Hematopoietic multipotent progenitor cell (in vitro differentiated cells): ENCODE measurements at places on chromosomes 1 and 21.

- DNase-seq = no peak
These were observed 7.3 kb upstream of the FABP3 start for GRCh38 chr1:31380181-31380580.

- no peak for DNase-seq
These were observed 10.9 kb upstream of the MPZL1 start for GRCh38 chr1:167710836-167711235.

DNA sequence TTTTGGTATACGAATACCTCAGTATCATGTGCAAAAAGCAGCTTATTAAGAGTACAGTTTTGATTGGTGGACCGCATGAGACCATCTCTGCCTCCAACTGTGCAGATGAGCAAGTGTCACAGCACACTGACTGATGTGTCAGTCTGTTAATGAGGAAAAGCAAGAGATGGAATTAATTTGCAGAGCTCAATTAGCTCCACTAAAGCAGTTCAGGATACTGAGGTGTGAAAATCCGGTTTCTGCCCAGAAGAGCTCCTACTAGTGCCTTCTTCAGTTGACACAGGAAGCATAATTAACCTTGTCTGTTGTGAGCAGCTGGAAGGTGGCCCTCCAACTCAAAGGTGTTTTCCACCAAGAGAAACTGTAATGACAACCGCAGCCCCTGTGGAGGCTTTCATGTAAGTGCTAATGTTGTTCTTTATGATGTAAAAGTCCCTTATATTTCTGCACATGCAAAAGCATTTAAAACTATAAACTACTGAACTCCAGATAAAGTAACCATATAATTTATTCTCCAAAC lies 44.3 kb downstream of the PCNX2 start:
- no peak for DNase-seq

DNA sequence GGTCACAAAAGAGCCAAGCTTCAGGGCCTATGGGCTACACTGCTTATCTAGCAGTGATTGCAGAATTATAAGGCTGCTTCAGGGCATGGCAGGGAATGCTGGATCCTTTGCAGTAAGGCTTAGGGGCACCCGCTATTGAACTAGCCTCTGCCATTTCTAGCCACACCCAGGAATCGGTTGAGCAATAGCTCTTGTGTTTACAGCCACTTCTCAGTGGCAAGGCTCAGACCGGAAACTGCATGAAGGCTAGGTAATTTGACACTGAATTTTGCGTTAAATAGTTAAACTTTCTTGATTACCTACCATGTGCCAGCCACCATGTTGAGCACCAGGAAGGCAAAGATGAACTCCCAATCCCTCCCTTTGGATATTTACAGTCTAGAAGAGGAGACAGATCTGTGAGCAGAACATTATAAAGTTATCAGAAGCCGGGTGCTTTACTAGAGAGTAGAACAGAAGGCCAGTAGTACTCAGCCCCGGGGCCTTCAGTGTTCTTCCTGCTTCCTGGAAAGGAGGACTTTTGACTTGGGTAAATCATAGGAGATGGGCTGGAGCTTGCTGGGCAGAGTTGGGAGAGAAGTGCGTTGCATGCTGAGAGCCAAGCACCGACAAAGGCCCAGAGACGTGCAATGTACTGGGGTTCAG lies 98.6 kb upstream of the LPGAT1 start:
- DNase-seq = no peak

DNA sequence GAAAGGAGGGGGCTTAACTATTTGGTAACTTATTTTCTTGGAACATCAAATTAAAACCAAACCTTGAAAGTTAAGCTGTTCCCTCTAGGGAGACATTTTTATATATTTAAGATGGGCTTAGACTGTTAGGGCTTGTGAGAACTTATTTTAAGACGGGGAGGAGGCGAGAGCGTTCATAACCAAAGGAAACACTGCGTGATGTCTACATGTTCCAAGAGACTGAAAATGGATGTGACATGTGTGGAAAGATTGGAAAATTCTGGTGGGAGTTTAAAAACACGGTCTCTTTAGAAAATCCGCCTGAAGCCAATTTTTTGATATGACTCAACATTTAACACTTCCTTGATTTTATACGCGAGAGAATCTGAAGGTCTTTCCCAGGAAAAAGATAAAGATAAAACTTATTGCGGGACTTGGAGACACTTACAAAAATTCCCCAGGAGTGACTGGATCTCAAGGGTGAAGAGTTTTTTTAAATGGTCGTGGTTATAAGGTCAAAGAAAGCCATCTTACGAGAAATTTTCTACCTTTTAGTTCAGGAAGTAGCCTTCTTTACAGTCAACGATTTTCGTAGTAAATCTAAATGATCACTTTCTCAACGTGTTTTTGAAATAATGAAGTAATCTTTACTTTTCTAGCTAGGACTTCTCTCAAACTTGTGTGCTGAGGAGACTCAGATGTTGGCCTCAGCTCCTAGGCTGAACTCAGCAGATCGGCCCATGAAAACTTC lies 828 bp downstream of the PNRC2 start:
- DNase-seq = no peak
